Activated CD4-positive, alpha-beta T cell treated with anti-CD3 and anti-CD28 coated beads for 36 hours (primary cell): ENCODE measurements at places on chromosomes 11 and 22.
A peak's percentile ranks its signal among the peaks of the same experiment; 100 is the strongest.

- no peak for DNase-seq
These were observed at the start of gene PNPLA2 for GRCh38 chr11:818396-819128. TSS of gene PNPLA2 (plus strand) at chr11:818914. CDS start at chr11:819719, 805 bp downstream.

DNA sequence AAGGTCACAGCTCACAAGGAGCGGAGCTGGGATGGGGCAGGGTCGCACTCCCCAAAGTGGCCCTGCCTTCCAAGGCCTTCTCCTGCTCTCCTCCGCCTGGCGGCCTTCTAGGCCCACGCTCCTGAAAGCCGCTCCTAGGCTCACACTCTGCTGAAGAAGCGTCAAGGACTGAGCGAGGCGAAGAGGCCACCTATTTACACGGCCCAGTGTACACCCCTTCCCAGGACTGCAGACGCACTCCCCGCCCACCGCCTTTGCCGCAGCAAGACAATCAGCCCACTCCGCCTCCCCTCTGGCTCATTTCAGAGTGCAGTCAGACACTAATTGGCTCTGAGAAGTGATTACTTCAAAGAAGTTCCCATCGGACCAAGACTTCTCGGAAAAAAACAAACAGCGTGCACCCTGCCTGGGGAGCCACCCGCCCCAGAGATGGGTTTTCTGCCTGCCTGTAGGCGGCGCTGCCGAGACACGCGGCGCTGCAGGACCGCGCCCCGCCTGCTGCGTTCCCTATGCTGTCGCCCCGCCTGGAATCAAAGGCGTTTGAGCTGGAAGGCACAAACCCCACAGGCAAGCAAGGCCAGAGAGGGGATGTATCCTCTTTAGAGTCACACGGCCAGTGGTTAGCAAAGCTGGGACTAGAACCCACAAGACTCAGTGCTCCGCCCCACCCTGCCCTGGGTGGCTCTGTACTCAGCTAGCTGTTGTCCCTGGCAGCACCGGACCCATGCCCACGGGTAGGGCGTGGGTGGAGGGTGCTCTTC lies 414.8 kb downstream of the BUD13 start:
- DNase-seq, result peak; percentile 27

GRCh38 chr22:49244466-49245420 lies 582.9 kb downstream of the BRD1 start:
- no peak for DNase-seq

GRCh38 chr11:93084727-93085505 lies 112.9 kb downstream of the SLC36A4 start:
- no peak for DNase-seq

GRCh38 chr11:12113294-12113693 lies 2.9 kb downstream of the MICAL2 start:
- peak; percentile 58 for DNase-seq

DNA sequence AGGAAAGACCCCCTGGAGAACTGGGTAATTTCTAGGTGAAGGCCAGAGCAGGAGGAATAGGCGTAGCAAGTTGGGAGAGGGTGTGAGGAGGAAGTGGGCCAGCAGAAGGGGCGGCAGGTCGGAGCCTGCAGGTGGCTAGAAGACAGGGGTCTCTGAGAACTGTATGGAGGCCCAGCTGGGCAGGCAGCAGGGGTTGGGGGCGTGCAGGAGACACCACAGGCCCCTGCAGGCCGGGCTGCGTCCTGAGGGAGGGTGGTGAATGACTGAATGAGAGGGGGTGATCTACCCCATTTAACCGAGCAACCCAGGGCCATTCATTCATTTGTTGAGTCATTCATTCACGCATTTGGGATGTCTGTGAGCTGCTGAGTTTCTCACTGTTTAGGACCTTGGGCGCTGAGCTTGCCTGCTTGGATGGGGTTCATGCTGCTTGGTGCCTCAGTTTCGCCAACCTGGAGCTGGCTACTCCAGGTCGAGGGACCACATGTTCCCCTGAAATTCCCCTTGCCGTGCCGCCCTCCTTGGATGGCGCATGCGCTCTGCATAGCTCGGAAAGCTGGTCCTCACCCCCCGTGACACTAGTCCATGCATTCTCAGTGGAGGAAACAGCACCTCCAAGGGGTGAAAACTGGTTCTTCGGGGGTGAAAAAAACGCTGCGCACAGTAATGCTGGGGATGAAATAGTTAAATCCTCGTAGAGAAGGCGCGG lies 15.6 kb downstream of the MPPED1 start:
- no peak for DNase-seq

DNA sequence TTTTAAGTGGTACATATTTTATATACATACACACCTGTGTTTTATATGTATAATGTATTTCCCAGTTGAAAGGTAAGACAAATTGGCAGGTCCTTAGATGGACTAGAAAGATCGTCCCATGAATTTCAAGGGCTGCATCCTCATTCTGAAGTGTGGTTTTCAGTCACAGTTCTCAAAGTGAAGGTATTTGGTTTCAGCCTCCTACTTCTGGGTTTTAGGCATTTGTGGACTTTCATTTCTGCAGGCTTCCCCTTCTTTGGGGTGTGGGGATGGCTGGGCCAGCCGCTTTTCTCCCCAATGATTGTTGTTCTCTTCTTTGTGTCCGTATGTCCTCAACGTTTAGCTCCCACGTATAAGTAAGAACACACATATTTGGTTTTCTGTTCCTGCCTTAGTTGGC lies 10.0 kb downstream of the DCPS start:
- no peak for DNase-seq

DNA sequence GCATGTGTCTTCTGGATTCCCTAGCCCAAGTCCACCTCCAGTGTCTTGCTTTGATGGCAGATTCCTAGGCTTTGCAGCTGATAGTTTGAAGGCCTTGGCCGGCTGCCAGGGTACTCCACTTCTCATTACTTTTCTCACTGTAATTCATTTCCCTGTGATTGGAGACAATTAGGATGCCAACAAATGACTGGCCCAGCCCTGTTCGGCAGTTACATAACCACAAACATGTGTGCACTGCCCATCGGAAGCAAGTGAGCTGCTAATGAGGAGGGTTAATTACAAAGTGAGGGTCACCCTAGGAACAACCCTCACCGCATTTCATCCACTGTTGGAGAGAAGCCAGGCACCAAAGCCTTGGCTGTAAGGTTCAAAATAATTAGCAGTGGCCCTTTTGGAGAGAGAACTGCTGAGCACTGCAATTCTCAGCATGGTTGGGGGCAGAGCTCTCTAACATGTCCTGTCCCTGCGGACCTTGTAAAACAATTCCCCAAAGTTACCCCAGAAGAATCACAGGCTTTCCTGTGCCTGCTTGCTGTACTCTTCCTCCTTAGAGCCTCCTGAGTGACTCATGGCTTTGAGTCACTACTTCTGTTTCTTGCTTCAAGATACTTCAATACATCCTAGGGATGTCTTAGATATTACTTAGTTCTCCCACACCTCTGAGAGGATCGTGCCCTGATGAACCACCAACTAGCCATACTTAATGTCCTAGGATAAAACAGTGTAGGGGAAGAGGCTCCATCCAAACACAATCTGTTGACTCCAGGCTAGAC lies 109.7 kb upstream of the GALNT18 start:
- no peak for DNase-seq

DNA sequence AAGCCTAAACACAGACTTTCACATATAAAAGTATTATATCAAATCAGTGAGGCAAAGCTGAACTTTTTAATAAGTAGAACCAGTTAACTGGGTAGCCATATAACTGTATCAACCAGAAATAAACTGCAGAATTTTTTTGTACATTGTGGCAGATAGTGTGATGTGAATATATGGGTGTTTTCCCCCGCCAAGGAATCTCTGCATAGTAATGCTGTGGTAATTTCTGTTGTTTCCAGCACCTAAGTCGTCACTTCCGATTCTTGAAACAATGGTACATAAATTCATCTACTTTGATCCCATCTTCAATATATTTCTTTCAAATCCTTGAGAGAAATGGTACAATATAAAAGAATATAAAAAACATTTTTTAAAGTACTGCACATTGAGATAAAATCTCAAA lies 39.6 kb downstream of the NARS2 start:
- DNase-seq, result no peak

DNA sequence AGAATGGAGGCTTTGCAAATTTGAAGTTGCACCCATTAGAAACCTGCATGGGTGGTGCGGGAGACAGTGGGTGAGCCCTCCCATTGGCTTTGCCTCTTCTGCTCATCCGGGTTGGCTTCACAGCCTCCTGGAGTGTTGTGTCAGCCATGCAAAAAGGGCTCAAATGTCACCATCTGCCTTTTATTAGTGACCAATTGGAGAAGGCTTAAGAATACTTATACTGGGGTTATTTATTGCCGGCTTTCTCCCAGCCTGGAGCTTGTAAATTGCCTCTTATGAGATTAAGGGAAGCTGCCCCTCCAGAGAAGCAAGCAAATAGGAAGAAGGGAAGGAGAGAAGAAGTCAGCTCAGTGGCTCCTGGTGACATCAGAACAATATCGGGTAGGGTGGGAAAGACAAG lies 182.6 kb downstream of the ST3GAL4 start:
- no peak for DNase-seq

DNA sequence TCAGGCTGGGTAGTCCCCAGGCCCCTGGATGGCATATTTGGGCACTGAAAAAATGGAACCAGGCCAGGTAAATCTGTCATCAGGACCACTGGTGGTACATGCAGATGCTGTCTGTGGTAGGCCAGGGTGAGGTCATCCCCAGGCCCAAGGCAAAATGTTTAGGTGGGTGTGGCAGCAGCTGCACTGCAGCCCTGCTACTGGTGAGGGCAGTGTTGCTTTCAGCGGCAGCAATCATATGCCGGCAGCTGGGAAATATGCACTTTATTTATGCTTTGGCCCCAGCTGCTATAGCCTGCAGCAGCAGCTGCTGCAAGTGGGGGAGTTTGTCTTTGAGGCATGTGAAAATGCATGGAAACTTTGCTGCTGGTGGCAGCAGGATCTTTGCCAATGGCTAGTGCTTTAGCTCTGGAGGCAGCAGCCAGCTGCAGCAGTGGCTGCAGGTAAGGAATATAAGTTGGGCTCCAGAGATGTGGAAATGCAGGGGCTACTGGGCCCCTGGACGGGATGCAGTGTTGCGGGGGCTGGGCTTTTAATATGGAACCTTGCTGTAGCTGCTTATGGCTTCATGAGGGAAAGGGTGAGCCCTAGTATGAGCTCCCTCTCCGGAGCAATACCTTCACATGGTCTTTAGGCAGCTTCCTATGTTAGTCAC lies 365.7 kb upstream of the CADM1 start:
- peak; percentile 31 for DNase-seq

DNA sequence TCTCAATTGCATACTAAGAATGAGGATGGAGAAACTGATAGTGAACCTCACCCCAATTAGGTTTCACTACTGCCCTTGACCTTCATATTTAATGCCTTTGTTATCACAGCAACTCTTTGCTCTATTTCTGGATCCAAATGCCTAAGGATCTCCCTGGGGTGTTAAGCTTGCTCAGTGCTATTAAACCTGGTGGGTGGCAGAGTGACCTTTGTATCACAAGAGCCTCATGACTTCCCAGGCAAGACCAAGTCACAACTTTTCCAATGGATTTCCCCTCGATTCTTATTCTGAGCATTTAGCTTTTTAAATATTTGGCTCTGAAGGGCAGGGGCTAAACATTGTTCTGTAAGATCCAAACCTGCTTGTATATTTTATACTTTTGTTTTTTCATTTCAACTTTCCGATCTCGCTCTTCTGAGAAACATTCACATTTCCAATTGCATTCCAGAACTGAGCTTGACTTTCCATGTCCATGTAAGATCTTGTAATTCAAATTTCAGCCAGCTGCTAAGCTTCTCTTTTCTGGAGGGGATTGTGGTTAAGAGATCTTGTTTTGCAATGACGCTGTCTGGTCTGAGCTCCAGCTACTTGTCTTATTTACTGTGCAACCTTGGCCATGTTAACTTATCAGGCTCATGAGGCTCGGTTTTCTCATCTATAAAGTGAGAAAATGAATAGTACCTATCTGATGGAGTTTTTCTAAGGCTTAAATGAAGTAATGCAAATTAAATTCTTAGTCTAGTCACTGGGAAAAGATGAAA lies 6.4 kb upstream of the EHF start:
- no peak for DNase-seq

DNA sequence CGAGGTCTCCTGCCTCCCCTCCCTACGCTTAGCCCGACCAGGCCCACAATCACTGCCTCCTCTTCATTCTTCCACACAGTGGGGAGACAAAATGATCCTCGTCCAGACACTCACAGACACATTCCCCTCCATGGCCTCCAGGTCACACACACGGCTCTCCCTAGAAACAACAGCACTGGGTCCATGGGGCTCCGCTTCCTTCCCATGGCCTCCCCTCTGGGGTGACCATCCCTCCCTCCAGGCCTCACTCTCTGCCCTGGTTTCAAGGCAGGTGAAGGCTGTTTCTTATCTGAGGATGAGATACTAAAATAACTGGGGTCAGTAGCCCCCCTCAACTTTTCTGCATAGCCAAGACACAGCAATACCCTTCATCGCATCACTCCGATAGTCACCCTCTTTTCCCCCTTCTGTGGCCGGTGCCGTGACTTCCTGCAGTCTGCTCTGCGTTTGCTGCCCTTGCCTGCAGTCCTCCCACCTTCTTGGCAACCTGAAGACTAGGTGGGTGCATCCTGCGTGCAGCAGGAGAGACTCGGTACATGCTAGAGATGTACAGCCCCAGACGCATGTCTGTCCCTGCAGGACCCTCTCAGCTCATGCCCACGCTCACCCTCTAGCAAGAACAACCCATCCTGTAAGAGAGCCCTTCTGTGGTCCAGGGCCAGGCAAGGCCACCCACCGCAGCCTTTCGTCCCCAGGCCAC lies 55.8 kb downstream of the CD6 start:
- DNase-seq, result peak; percentile 67

- no peak for DNase-seq
These were observed 44.7 kb upstream of the MN1 start for GRCh38 chr22:27846248-27846757.

GRCh38 chr22:19565382-19566278 lies 41.4 kb upstream of the CLDN5 start:
- no peak for DNase-seq

DNA sequence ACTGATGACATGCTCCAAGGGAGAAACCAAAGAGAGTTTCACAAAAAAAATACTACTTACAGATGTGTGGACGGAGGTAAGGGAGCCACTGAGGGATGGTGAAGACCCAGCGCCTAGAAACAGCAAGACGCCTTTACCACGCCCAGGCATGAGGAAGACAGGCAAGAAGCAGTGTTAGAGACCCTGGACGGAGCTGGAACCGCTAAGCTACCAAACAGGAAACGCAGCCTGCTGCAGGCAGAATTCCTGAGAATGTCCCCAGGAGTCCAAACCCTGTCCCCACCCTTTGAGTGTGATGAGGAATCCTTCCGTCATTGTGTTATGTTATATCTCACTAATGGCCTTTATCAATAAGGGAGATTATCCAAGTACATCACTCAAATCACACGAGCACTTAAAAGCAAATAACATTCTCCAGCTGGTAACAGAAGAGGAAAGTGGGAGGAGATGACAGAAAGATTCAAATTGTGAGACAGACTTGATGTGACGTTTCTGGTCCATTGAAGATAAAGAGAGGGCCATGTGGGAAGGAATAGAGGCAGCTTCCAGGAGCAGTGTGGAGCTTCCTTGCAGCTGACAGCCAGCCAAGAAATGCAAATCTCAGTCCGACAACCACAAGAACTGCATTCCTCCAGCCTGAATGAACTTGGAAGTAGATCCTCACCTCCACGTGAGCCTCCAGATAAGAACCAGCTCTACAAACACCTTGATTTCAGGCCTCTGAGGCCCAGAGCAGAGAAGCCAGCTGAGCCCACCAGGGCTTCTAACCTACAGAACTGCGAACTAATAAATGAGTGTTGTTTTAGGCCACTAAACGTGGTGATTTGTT lies 19.1 kb downstream of the FAM181B start:
- no peak for DNase-seq

GRCh38 chr11:76665172-76665571 lies 5.4 kb downstream of the LRRC32 start:
- DNase-seq, result no peak

- DNase-seq, result no peak
These were observed 325.4 kb downstream of the JRKL start for GRCh38 chr11:96715208-96715607.

- DNase-seq, result no peak
These were observed 530.3 kb downstream of the TBC1D22A start for GRCh38 chr22:47292546-47293320.
